ENCODE measurements at places on chromosomes 12 and 14. TPM values are rescaled to one million over a fixed set of nuclear protein-coding genes. Genes with fewer than 3 reads are reported as not detected.

- H3K4me3 ChIP-seq, result peak within 1 kb of the TSS; percentile 86
- H3K36me3 ChIP-seq, result no peaks in the 10 kb centered on the region
- peaks cover 34% of the 10 kb centered on the region for H3K27me3 ChIP-seq
- DNase-seq, result no peak
Observed at GRCh38 chr12:93571925-93572711, at the start of gene SOCS2. Gene SOCS2 (plus strand): TSS chr12:93572675. CDS start chr12:93572898, 223 bp downstream.

DNA sequence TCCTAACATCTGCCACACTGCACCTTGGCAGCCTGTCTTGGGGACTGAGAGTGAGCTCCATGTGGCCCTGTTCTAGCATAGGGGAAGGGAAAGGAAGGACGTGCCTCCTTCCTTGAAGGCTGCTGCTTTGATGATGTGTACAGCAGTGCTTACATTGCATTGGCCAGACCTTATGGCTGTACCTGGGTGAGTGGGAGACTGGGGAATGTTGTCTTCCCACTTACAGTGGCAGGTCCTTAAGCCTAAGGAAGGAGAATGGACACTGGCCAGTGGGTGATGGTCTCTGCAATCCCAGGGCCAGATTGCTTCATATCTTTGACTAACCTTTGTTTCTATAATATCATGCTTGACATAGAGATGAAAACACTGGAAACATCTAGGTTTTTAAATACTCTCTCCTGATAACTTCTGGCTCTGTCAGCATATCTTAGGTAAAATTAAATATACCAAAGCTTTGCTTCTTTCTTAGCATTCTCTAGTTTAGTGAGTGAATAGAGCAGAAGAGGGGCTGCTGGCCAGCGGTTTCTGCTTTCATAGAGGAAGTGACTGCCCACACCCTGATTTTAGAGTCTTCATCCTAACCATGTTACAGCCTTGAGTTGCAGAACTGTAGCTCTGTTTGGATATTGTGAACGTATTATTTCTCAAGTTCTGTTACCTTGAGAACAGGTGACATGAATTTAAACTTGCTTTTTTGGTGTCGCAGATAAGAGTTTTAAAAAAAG lies 27.2 kb downstream of the KLC1 start:
- H3K27ac ChIP-seq, result no peak overlapping the region
- H3K27me3 ChIP-seq, result no peaks in the 10 kb centered on the region
- H3K4me1 ChIP-seq, result peaks cover 51% of the 10 kb centered on the region
- H3K36me3 ChIP-seq, result peaks cover 87% of the 10 kb centered on the region
- H3K4me3 ChIP-seq, result no peak overlapping the region

GRCh38 chr12:131445795-131446194 lies 265.1 kb upstream of the SFSWAP start:
- no peak overlapping the region for H3K27ac ChIP-seq
- no peak for DNase-seq
- no peaks in the 10 kb centered on the region for H3K4me1 ChIP-seq
- no peak overlapping the region for H3K4me3 ChIP-seq

DNA sequence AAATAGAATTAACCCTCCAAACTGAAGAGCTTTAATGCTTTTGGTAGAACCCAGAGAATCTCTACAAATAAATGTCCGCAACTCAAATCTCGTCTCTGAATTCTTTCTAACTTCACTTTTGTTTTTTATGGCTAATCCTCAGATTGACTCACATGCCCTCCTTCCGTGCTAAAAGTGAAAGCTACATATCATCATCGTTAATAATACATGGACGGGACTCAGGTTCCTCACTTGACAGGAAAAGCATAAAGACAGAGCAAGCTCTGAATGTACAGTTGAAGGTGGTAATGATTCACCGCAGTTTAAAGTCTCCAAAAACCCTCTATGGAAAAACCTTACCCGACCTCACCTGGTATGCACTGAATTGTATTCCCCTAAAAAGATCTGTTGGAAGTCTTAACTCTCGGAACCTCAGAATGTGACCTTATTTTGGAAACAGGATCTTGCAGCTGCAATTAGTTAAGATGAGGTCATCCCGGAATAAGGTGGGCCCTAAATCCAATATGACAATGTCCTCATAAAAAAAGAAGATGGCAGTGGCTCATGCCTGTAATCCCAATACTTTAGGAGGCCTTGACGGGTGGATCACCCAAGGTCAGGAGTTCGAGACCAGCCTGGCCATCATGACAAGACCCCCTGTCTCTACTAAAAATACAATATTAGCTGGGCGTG lies 147.4 kb upstream of the FOXN3 start:
- H3K36me3 ChIP-seq, result no peaks in the 10 kb centered on the region
- H3K4me3 ChIP-seq, result no peak overlapping the region
- H3K27ac ChIP-seq, result peak overlapping the region; percentile 53
- H3K4me1 ChIP-seq, result peaks cover 5% of the 10 kb centered on the region

DNA sequence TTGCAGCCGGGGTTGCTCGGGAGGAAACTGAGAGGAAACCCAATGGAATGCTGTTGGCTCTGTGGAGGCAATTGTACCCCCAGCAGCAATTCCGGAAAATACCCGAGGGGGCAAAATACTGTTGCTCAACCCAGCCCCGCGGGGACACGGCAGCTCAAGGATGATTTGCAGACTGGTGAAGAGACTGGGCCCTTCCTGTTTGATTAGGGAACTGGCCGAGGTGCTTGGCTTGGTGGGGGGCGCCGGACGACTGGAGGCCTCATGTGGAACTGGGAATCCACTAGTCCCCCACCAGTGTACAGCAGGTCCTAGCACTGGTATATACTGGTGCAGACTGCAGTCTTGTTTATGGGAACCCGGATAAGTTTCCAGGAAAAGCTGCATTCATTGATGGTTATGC lies 10.3 kb upstream of the RNASE12 start:
- no peaks in the 10 kb centered on the region for H3K27me3 ChIP-seq
- H3K36me3 ChIP-seq, result no peaks in the 10 kb centered on the region
- no peaks in the 10 kb centered on the region for H3K4me1 ChIP-seq

DNA sequence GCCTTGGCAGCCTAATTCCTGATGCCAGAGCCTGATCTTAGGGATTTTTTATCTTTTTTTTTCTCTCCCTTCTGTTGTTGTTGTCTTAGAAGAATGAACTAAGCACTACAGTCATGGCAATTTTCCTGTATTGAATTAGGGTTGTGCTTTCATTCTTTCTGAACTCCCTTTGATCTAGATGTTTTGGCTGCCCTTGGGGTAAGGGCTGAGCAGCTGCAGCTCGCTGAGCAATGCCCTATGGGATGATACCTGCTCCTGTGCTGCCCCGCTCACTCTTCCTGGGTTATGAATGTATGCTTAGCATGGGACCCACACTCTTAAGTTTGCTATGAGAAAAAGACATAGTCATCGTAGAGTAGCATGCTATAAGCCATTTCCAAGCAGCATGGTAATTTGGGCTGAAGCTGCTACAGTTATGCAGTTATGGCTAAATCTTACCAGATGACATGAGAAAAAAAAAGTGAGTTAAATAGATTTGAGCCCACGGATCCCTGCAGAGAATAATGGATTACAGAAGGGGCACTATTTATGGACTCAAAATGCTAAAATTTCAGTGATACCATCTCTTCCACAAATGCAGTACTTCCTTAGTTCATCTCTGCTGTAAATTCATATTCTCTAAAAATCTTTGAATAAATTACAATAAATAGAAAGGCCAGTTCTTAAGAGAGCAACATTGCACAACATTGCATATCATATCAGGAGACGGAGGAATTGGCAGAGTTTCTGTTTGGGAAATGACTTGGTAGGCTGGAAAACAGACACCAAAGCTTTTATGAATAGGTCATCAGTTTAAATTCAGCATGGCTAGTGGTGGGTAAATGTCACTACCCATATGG lies 79.2 kb upstream of the PTHLH start:
- DNase-seq, result no peak
- peaks cover 45% of the 10 kb centered on the region for H3K4me1 ChIP-seq
- no peaks in the 10 kb centered on the region for H3K36me3 ChIP-seq
- no peaks in the 10 kb centered on the region for H3K27me3 ChIP-seq
- H3K27ac ChIP-seq, result peak overlapping the region; percentile 59

DNA sequence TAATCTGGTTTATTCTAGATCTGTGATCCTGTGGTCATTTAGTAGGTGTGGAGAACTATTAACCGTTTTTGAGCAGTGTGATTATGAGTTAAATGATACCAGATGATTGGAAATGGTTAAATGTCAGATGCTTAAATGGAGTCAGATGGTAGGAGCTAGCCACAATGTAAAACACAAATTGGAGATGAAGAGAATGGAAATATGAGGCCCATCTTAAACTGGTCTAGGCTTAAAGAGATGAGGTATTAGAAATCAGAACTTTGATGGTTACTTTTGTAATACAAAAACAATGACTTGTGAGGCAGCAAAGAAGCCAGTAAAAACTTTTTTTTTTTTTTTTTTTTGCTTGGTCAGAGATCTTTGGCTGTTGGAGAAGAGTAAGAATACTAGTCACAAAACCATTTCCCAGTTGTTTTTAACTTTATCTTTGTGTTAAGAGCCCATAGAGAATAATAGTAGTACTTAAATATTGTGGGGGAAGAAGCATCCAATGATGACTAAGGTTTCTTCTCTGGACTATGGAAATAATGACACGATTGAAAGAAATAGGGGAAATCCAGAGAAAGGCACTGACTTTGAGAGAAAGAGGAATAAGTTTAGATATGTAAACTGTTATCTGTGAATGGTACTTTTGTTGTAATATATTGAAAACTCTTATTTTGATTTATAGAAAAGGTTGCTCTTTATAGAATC lies 95.9 kb downstream of the WNK1 start:
- H3K27me3 ChIP-seq, result no peaks in the 10 kb centered on the region
- H3K4me1 ChIP-seq, result peaks cover 25% of the 10 kb centered on the region
- H3K4me3 ChIP-seq, result no peak overlapping the region
- peaks cover 10% of the 10 kb centered on the region for H3K36me3 ChIP-seq

- H3K27me3 ChIP-seq, result no peaks in the 10 kb centered on the region
- H3K4me3 ChIP-seq, result no peak overlapping the region
- no peaks in the 10 kb centered on the region for H3K36me3 ChIP-seq
- DNase-seq, result no peak
- no peaks in the 10 kb centered on the region for H3K4me1 ChIP-seq
Observed at GRCh38 chr12:102462386-102462785, 18.0 kb downstream of the IGF1 start.

DNA sequence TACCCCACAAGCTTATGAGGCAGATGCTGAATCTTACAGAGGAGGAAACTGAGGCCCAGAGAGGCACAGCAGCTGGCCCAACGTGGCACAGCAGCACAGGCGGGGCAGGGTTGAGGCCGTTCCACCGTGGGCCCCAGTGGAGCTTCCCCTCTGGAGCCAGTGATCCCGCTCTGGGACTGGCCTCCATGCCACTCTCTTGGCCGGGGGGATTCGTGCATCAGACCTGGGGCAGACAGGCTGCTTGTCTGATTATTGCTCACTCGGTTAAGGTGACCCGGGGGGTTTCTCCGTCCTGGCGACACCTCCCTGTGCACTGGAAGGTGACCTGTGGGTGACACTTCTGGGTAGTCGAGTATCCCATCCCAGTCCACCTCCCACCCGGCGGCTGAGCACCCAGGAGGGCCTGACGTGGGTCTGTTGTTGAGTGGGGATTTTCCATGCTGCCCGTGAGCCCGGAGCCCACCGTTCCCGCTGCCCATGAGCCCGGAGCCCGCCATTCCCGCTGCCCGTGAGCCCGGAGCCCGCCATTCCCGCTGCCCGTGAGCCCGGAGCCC lies 27.8 kb downstream of the NOC4L start:
- peaks cover 100% of the 10 kb centered on the region for H3K27me3 ChIP-seq
- no peak overlapping the region for H3K27ac ChIP-seq
- DNase-seq, result no peak
- no peaks in the 10 kb centered on the region for H3K36me3 ChIP-seq

DNA sequence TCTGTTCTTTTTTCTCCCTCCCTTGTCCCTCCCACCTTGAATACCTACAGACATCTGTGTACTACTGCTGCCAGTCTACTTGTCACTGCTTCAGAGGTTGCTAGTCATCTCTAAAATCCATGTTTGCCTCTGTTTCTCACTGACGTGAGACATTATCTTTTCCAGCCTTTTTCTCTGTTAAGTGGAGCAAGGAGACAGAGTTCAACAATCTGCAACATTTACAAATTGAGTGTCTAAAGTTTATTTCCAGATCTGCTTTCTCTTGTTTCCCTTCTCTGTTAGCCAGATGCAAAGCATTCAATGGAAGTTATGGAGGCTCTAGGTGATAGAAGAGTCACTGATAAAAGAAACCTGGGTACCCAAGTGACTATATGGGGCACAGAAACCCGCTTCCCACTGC lies 47.5 kb upstream of the CNTN1 start:
- no peak overlapping the region for H3K4me3 ChIP-seq
- H3K4me1 ChIP-seq, result no peaks in the 10 kb centered on the region
- no peaks in the 10 kb centered on the region for H3K36me3 ChIP-seq
- no peak for DNase-seq
- H3K27ac ChIP-seq, result no peak overlapping the region

- no peaks in the 10 kb centered on the region for H3K4me1 ChIP-seq
- no peak overlapping the region for H3K27ac ChIP-seq
- no peaks in the 10 kb centered on the region for H3K36me3 ChIP-seq
- H3K27me3 ChIP-seq, result no peaks in the 10 kb centered on the region
- H3K4me3 ChIP-seq, result no peak overlapping the region
Observed at GRCh38 chr12:54495327-54495726, 2.2 kb upstream of the NCKAP1L start.

DNA sequence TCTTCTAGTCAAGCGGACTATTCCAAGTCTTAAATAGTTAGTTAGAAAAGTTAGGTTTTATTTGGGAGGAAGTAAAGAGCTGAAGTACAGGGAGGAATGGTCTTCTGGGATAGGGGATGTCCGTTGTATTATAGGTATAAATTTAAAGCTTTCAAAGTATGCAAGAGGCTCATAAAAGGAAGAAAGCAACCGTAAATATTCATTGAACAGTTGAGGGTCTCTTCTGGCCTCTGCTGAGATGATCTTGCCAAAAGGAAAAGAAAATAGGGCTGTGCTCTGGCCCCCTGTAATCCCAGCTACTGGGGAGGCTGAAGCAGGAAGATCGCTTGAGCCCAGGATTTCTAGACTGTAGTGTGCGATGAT lies 377 bp upstream of the TIMELESS start:
- peak overlapping the region; percentile 95 for H3K27ac ChIP-seq
- H3K27me3 ChIP-seq, result no peaks in the 10 kb centered on the region
- H3K36me3 ChIP-seq, result no peaks in the 10 kb centered on the region
- H3K4me1 ChIP-seq, result peaks cover 7% of the 10 kb centered on the region
- DNase-seq, result no peak

DNA sequence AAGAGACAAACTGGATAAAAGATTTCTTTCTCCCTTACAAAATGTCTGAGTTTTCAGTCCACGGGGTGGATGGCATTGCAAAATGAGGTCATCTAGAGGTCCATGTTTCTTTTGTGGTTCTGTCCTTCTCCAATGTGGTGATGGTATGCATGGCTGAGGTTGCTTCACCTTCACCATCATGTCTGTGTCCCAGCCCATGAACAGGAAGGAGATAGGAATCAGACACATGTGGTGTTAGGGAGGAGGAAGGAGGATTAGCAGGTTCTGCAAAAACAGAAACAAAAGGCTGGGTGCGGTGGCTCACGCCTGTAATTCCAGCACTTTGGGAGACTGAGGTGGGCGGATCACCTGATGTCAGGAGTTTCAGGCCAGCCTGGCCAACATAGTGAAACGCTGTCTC lies 11.0 kb upstream of the AEBP2 start:
- no peaks in the 10 kb centered on the region for H3K27me3 ChIP-seq
- no peak overlapping the region for H3K4me3 ChIP-seq
- DNase-seq, result no peak
- H3K36me3 ChIP-seq, result no peaks in the 10 kb centered on the region

ATXN3 gene
- total RNA-seq, result 22.3 TPM

TCL1B gene
- total RNA-seq, result not detected

DYNC1H1 gene
- 261 TPM for total RNA-seq

SOCS2 gene
- total RNA-seq, result 18.5 TPM

GPR33 gene
- not detected for total RNA-seq

CFAP73 gene
- total RNA-seq, result not detected

IL26 gene
- 0.38 TPM for total RNA-seq

FGF6 gene
- total RNA-seq, result not detected

MRPL42 gene
- 22.9 TPM for total RNA-seq
